ENCODE measurements at places on chromosomes 16 and 17.

DNA sequence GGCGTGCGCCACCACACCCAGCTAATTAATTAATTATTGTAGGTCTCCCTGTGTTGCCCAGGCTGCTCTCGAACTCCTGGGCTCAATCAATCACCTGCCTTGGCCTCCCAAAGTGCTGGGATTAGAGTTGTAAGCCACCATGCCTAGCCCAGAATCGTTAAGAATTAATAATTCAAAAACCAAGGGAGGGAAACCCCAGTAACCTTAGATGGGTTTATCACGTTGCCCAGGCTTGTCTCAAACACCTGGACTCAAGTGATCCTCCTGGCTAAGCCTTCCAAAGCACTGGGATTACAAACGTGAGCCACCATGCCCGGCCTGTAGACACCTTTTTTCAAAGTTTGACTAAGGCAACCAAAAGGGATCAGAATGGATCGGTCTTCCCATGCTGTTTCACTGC lies 21.6 kb downstream of the CD300LF start:
- DNase-seq: no peak

GRCh38 chr17:56142325-56142724 lies 10.9 kb upstream of the ANKFN1 start:
- no peak for DNase-seq

GRCh38 chr17:60091908-60092331 lies 13.2 kb upstream of the HEATR6 start:
- no peak for DNase-seq

DNA sequence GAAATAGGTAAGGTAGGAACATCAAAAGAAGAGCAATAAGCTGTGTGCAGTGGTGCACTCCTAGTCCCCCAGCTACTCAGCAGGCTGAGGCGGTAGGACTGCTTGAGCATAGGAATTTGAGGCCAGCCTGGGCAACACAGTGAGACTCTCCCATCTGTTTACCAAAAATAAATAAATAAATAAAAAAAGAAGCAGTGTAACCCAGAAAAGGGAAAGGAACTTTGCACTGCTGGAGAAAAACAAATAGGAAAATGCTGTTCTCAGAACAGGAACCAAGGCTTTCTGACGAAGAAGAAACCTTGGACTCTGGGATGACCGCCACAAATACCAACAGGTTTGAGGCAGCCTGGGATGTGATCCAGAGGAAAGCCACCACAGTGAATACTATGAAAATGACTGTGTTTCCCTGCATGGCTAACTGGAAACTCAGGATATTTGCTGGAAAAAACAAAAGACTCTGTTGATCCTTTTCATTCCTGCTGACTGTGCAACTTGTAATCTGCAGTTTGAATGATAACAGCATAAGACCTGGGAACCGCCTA lies 41.2 kb downstream of the TTC19 start:
- DNase-seq: no peak

DNA sequence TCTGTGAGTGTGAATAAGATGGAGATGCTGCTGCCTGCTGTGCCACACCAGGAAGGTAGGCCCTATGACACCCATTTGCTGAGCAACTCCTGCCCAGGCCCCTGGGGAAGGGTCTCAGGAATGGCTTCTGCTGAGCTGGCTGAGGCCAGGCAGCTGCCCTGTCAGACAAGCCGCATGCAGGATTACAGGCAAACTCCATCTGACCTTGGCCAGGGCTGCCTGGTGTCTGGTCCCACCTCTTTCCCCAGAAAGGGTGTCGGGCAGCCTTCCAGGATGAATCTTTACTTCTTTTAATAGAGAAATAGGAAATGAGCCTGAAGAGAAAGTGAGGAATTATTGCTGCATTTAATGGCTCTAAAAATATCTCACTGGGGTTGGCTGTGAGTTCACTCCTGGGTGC lies 182.5 kb downstream of the IRX5 start:
- no peak for DNase-seq

GRCh38 chr16:66471716-66472393 lies 44.8 kb downstream of the BEAN1 start:
- no peak for DNase-seq

DNA sequence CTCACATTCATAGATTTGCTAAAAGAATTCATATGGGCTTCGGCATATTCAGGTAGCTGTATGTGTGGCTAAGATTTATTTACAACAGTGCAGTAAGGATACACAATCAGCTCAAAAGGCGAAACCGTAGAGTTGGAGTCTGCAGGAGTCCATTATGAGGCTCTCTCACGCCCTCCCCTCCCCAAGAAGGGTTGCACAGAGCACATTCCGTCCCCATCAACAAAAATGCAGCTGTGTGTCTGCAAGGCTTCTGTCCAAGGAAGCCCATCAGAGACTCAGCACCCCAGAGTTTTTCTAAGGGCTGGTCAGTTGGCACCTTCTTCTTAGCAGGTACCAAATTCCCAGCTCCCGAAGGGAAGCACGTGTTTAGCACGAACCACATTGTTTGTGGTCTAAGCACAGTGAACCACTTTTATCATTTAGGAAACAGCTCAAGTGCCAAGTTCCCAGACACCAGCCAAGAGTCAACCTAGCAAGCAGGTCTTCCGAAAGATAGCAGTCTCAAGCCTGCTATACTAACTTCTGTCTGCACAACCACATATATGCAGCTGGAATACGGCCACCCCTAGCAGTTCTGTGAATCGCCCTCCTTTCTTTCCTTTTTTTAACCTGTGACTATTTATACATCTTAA lies 28.5 kb upstream of the MEAK7 start:
- peak; percentile 39 for DNase-seq

DNA sequence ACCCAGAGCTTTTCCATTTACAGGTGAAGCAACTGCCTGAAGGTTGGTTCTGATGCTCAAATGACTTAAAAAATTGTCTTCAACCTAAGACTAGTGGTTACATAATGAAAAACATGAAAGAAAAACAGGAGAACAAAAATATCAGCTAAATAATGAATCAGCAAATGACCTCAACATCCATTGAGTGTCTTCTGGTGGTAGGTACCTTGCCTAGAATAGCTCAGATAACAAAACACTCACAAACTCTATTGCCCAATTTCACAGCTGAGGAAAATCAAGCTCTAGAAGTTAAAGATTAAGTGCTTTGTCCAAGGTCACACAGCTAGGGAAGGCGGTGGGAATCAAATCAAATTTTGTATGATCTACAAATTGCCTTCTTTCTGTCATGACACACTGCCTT lies 304.6 kb upstream of the CDH11 start:
- no peak for DNase-seq

GRCh38 chr16:61590577-61590976 lies 445.7 kb downstream of the CDH8 start:
- DNase-seq: no peak

- no peak for DNase-seq
Observed at GRCh38 chr16:17744921-17745572, 274.3 kb upstream of the XYLT1 start.

DNA sequence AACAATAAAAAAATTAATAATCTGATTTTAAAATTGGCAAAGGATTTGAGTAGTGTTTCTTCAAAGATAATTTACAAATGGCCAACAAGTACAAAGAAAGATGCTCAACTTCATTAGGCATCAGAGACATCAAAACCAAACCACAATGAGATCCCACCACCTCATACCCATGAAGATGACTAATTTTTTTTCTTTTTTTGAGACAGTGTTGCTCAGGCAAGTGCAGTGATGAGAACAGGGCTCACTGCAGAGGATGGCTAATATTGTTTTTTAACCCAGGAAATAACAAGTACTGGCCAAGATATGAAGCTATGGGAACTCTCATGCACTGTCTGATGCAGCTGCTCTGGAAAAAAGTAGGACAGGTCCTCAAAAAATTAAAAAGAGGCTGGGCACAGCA lies 14.9 kb downstream of the WDR45B start:
- DNase-seq: no peak

DNA sequence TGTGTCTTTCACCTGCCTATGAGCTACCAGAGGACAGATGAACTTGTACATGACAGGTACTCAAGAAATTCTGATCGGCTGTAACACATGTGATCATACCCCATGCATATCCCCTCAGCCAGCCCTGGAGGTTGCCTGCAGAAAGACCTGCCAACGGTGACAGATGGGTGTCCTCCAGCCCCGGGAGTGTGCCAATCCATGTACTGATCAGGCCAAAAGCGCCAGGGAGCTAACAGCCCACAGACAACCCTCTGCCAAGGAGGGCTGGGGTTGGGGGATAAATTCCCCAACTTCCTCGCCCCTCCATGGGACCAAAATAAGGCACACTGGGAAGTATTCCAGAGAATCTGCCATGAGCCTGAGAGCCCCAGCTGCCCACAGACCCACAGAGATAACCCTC lies 189.4 kb downstream of the CCT6B start:
- no peak for DNase-seq

GRCh38 chr17:82217120-82217529 lies 4.5 kb upstream of the CCDC57 start:
- no peak for DNase-seq

GRCh38 chr16:4523686-4524085 lies 14.9 kb downstream of the CDIP1 start:
- DNase-seq: no peak

- no peak for DNase-seq
Observed at GRCh38 chr16:89506791-89507191, 1.4 kb upstream of the SPG7 start.

DNA sequence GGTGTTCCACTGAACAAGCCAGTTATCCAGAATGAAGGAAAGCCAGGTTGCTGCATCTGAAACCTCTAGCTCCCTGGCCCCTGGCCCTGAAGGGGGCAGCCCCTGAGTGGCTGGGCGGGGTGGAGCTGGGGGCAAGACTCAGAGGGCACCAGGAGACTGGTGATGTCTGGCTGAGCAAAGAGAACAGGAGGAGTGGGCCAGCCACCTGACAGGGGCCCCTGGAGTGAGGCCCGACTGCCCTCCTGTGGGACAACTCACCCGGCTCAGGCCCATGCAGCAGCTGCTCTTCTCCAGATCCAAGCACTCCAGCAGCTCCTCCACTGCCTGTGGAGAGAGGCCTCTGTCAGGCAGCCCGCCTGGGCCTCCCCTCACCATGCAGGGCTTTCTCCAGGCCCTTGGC lies 60.4 kb downstream of the PIPOX start:
- DNase-seq: no peak

DNA sequence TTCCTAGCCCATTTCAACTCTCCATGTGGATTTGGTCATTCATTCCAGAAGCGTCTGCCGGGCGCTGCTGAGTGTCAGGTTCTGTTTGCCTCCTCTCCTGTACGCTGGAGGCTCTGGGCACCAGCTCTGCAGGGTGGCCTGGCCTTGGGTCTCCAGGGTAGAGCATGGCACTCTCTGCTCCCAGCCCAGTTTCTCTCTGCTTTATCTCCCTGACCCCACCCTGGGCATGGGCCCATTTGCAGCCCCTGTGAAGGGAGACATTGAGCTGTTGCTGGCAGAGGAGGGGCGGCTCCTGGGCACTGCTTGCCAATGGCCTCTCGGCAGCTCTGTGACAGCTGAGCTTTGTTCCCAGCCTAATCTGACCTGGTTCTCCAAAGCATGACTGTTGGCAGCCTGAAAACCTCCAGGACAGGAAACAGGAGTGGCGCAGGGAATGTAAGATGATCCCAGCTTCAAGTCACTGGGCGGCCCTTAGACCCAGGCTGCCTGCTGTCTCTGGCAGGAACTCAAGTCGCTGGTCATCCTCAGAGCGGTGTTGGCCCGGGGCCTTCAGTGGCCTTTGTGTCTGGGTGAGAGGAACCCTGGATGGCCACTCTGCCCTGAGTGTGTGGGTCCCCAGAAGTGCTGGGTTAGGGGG lies 146.8 kb downstream of the SEC14L1 start:
- DNase-seq: no peak

DNA sequence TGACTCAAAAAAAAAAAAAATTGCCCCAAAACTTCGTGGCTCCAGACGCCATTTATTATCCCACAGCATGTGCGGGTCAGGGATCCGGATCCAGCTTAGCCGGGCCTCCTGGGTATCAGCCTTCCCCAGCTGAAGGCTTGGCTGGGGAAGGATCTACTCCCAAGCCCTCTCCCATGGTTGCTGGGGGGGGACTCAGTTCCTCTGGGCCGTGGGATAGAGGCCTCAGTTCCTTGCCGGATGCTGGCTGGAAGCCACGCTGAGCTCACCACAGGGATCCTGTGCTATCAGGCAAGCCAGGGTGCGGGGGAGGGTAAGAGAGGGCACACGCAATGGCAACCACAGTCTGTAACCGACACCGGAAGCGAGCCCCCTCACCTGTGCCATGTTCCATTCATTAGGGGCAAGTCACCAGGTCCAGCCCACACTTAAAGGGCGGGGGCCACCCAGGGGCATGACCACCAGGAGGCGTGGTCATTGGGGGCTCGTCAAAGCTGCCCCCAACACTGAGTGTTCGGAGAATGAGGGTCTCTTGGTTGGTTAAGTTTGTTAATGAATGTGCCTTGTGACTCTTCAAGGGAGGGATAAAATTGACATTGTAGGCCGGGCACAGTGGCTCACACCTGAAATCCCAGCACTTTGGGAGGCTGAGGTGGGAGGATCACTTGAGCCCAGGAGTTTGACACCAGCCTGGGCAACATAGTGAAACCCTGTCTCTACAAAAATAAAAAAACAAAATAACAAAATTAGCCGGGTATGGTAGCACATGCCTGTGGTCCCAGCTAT lies 210.0 kb upstream of the GSE1 start:
- no peak for DNase-seq

GRCh38 chr17:52227926-52228325 lies 69.4 kb upstream of the CA10 start:
- DNase-seq: no peak

GRCh38 chr17:77380395-77381184 lies 239.8 kb downstream of the SEC14L1 start:
- DNase-seq: no peak

DNA sequence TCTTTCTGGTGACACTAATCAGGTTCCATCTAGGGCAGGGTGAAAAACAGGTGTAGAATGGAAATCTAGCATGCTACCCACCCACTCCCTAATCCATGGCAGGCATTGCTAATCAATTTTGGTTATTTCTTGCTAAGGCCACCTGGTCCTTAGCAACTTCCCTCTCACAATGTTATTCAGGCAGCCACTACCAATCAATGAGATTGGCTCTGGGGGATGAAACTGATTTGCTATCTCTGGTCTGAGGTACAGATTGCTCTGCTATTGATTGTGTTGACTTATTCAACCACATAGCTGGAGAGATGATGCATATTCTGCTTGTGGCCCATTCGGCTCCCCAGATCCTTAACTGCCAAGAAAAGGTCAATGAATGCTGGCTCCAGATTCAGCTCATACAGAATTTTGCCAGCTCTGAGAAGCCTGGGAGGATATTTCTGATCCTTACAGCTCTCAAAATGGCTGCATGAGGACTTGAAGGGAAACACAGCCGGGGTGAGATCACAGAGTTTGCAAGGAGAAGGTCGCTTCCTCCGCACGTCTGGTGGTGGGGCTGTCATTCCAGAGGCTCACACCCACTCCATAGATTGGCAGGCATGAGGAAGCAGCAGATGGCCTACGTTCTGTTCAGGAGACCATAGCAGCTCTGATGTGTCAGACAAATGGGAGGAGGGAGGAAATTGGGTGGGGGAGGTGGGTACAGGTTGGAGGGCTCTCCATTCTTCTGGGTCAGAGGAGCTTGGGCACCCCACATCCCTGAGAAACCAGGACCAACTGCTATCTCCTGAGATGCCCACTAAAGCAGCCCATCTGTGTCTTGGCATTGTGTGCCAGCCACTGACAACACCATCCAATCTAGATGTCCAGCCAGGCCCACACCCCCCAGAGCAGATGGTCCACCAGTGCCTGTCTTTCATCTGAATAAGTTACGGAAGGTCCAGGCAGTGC lies 22.3 kb downstream of the SEZ6 start:
- DNase-seq: no peak
